ENCODE measurements at places on chromosomes 5 and 9. TPM values are rescaled to one million over a fixed set of nuclear protein-coding genes. Genes with fewer than 3 reads are reported as not detected.
A peak's percentile ranks its signal among the peaks of the same experiment; 100 is the strongest.

TYRP1 gene
- total RNA-seq, result not detected

NMUR2 gene
- total RNA-seq, result not detected

SPATA31D4 gene
- total RNA-seq, result not detected

ORM1 gene
- total RNA-seq, result not detected

NFIB gene
- total RNA-seq, result not detected

BTNL8 gene
- total RNA-seq, result not detected

PCDHA4 gene
- not detected for total RNA-seq

- DNase-seq, result no peak
These were observed 160.9 kb downstream of the GIN1 start for GRCh38 chr5:102959055-102959454.

DNA sequence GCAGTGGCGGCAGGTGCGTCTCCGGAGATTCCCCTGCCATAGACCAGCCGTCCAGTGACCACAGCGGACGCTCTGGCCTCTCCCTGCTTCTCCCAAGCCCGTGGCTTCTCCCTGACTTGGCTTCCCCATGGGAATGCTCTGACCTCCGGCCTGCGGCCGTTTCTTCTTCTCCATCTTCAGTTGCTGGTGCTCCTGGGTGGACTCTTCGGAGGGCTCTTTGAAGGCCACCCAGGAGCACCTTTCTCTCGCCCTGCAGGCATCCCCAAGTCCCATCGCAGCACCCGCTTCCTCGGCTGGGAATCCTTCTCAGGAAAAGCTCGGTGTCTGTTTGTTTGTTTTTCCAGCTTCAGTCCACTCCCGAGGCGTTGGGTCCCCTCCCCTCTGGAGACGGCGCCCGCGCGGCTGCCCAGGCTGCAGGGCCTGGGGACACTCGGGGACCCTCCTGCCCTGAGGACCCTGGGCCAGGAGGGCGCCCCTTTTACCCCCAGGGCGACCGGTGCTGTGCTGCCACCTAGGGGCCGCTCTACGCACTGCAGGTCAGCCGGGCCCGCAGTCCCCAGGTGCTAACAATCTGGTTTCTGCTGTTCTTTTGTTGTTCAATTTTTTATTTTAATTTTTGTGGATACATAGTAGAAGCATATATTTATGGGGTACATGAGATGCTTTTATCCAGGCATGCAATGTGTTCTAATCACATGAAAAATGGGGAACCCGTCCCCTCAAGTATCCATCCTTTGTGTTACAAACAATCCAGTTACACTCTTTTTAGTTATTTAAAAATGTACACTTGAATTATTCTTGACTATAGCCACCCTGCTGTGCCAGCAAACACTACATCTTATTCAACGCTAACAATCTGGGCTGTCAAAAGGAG, 197.9 kb upstream of the ADAMTS16 start:
- peak; percentile 12 for DNase-seq

DNA sequence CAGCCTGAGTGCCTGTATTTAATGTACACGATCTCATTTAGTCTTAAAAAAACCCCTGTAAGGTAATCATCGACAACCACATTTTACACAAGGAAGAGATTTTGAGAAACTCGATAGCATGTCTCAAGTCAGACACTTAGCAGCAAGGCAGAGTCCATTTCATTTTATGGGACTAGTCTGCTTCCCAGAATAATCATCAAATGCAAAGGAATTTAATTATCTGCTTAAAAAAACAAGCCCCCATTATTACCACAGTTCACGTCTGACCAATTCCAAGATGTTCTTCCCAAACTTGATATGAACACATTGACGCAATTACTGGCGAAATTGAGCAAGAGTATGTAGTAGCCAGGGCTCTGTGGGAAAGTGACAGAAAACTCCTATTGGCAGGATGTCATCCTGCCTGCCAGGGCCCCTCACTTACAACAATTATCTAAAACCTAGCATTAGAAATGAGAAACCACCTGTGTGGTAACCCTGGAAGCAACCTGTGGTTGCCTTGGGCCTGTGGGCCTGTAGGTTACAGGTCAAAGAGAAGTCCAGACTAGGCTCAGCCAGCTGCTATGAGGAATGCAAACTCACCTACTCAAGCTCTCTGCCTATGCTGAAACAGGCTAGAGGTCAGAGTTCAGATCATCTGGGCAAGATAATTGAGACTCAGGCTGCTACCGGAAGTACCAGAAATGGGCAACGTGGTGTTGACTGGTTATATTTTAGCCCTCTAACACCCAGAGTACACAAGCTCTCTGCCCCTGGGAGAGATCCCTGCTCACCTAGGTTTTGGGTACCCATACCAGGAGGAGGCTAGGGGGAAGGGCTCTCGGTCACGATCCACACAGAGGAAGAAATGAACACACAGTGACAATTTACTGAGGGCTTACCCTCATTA, 1.6 kb downstream of the B4GALT1 start:
- peak; percentile 62 for DNase-seq

DNA sequence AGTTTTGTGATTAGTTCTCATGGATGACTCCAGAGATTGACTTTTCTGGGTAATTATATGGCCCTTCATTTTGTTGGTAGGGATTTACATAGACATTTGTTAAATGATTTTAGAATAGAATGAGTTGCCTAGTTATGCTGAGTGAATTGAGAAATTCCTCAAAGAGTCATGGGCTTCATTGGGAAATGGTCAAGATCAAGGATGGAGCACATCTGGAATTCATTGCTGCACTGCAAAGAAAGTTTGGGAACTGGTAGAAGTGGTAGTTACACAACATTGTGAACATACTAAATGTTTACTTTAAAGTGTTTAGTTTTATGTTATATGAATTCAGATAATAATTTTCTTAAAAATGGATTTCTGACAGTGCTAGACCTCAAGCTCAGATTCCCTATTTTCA, 46.5 kb downstream of the PIP5K1B start:
- no peak for DNase-seq

DNA sequence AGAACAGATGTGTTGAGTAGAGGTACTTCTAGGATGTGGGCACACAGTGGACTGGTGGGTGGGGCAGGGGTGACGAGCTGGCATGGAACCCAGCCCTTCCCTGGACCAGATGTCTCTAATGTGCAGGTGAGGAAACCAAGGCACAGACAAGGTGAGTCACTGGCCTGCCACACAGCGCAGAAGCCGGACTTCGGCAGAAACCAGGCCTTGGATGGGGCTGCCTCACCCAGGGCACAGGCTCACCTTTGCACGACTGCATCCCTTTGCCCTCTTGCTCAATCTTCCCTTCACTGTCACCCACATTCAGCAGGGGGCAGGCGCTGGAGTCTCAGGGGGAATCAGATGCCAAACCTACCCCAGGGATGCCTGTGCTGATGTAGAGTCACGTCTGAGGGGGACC, 65.4 kb upstream of the LMX1B start:
- DNase-seq, result no peak

DNA sequence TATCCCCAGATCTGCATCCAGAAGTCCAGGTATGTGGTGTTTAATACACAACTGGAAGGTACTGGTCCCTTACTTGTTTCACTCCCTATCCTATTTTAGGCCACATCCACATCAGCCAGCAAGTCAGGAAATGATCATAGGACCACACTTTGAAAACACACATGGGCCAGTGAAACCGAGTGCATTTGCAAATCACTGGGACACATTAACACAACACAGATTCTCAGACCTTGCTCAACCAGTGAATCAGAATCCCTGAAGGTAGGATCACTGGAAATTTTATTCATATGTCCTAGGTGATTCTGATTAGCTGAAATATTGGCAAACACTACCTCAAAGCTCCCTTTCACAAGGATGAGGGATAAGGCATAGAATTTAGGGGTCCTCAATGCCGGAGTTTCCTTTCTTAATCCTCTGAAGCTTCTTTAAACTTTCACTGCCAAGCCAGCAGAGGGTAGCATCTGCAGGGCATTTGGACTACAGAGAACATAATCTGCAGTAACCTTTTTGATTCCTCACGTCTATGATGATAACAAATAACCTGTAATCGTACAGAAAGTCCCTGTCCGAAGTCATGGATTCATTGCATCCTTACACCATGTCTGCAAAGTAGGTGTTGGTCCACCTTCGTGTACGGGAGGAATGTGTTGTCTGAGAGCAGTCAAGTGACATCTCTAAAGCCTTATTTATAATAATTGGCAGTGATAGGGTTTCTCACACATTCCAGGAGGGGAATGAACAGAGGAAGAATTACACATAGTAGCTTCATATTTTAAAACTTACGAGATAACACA, 11.0 kb upstream of the ABLIM3 start:
- no peak for DNase-seq

DNA sequence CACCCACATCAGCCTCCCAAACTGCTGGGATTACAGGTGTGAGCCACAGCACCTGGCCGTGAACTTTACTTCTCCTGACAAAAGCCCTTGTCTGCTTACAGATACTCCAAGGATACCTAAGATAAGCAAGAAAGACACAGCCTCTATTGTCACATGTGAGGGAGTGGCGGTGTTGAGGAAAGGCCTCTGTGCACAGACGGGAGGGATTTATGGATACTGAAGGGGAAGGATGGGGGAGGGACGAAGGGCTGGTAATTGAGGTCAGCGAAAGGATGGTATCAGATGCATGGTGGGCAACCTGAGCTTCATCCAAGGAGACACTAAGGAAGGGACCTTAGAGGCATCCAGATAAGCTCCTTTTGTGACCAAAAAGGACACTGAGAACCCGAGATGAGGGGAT, 66.7 kb upstream of the CKMT2 start:
- no peak for DNase-seq

GRCh38 chr9:127927201-127927987, 3.2 kb downstream of the PIP5KL1 start:
- DNase-seq, result peak; percentile 71

GRCh38 chr5:39194466-39195136, 24.8 kb downstream of the FYB1 start:
- no peak for DNase-seq

DNA sequence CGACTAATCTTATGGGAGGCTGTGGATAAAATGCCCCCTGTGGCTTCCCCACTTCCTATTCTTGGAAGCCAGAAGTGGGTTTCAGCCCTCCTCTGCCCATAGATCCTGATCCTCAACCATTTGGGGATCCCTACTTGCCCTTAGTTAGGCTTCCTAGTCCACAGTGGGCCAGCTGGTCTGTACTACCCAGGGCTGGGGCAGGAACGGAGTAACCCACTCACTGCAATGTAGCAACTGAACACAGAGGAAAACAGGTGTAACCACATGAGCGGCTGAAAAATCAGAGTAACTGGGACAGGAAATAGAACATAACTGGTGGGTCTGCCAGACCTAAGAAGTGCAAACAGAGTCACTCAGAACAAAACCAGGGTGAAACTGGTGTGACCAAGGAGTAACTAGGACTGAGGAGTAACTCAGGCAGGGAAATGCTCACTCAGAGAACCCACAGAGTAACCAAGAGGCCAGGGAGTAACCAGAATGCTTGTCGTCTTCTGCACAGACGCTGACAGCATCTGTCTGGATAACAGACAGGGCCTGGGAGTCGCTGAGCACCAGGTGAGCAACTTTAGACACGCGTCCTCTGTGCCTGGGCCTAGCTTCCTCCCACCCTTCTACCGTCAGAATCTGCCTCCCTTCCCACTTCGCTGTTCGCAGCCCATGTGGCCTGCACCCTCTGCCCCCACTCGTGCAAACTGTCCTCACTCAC, 1.0 kb downstream of the AQP3 start:
- DNase-seq, result peak; percentile 71

DNA sequence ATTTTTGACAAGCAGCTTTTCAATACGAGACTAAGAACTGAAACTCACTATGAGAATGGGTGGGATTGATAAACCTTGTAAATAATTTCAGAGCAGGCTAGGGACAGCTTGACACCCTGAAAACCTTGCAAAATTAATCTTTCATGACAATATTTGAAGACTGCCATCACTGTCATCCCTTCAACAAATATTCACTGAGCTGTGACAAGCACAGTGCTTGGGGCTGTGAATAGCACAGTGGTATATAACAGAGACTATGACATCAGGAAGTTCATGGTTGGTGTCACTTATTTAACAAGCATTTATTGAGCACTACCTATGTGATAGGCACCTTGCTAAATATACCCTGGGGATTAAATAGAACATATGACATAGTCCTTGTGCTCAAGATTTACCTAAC, 741.0 kb upstream of the RIOK2 start:
- no peak for DNase-seq

DNA sequence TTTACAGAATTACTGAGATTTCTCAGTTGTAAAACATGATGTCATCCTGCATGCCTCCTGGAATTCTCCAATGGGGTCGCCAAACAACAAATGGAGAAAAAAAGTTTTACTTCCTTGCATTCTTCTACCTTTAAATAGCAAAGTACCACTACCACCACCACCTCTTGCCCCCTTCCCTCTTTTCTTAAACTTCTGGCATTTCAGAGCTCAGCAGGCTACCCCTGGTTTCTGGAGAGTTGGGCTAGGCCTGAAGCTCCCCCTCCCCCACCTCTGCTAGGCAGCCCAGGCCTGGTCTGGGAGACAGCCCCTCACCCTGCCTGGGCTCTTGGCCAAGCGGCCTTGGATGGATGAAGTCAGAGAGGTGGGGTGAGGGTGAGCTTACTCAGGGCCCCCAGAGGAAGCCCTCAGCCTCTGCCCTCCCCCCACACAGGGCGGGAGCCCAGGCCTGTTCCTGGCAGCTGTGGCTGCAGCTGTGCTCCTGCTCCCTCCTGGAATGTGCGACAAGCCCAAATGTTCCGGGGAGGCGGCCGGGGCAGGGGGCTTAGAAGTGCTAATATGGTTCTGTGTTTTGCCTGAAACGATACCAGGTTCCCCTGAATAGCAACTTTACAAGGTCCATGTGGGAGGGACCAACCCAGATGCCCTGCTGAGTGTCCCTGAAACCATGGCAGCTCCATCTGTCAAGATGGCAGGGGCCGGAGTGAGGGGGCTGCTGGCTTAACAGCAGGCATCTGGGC, 6.0 kb upstream of the CCIN start:
- DNase-seq, result no peak

DNA sequence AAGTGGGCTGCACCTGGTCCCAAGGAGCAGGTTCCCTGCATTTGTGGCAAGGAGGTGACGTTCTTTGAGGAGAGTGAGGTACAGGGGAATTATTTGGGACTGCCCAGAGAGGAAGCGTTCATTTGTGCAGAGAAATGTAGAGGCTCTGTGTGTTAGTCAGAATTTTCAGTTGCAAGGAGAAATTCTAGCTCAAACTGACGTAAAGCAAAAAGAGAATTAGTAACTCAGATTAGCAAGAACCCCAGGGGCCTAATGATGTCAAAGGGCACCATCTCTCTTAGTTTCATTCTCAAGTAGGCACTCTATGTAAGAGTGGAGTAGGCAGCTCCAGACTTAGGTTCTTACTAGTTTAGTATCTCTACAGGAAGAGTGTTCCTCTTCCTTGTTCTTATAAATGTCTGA, 2.4 kb upstream of the TXN start:
- no peak for DNase-seq

GRCh38 chr5:3359642-3360041, 236.0 kb upstream of the IRX1 start:
- DNase-seq, result no peak

DNA sequence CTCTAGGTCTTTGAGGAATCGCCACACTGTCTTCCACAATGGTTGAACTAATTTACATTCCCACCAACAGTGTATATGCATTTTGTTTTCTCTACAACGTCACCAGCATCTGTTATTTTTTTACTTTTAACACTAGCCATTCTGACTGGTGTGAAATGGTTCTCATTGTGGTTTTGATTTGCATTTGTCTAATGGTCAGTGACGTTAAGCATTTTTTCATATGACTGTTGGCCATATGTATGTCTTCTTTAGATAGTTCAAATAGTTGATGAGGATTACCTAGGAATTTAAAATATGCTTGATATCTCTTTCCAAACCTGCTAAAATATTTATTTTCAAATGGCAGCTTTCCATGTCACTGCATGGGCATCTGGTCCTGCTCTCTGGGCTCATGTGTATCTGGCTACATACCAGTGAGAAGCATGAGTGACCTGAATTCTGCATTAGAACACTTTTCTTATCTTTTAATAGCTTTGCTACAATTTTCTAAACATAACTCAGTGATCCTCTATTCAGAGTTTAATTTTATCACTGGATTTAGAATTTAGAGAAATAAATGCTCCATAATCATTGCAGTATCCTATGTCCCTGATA, 95.8 kb upstream of the ADAMTS16 start:
- DNase-seq, result no peak
